G401 (cell line): ENCODE measurements at places on chromosomes 1 and 21. TPM values are rescaled to one million over a fixed set of nuclear protein-coding genes. Genes with fewer than 3 reads are reported as not detected.

The FCRL4 gene
- not detected in 2 replicates for total RNA-seq

- DNase-seq, result no peak
These were observed 15.3 kb upstream of the STUM start for GRCh38 chr1:226533220-226533619.

- no peak for DNase-seq
These were observed 389.3 kb downstream of the OMA1 start for GRCh38 chr1:58157256-58157655.

- no peak for DNase-seq
These were observed 88.0 kb upstream of the IVNS1ABP start for GRCh38 chr1:185404907-185405568.

The ACTN2 gene
- 0.75 TPM in 1 of 2 replicates, not detected in the other for total RNA-seq

DNA sequence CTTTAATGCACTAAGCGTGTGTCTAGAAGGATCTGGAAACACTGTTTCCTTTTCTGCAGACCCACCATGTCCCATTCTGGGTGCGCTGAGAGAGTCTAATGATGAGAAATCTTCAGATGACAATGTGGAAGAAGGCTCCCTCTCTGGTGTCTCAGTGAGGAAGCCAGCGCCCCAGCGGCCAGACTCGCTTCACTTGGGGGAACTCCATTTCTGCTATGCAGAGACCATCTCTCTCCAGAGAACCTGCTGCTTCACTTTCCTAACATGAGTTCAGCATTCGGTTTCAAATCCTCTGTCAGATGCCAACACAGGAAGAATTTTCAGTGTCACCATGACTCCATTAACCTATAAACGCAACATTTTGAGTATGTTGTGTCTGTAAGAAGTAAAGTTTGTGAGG is 121.8 kb downstream of the SYF2 start:
- DNase-seq, result no peak

The REN gene
- not detected in 2 replicates for total RNA-seq

The COL6A1 gene
- total RNA-seq, result 83.0 and 85.1 TPM in 2 replicates
